Activated naive CD4-positive, alpha-beta T cell treated with anti-CD3 and anti-CD28 coated beads for 36 hours (primary cell): ENCODE measurements at places on chromosomes 4 and X.
A peak's percentile ranks its signal among the peaks of the same experiment; 100 is the strongest.

DNA sequence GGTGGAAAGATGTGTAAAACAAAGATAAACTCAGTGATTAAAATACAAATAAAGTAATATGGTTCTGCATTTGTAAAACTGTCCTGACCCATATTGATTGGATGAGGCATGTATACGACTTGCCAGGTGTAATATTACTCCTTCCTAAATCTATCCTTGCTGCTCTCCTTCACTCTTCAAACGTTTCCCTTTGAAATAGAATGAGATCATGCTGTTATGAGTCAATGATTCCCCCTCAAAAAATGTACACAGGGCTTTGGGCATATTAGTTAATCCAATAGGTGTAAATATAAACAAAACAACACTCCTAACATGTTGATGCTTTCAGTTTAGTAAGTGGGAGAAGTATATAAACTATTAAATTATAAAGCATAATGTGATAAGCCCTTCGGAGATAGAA is 117.4 kb upstream of the GPM6A start:
- no peak for DNase-seq

- no peak for DNase-seq
Measured at GRCh38 chrX:30943984-30944383, 54.9 kb upstream of the TAB3 start.

- no peak for DNase-seq
Measured at GRCh38 chrX:85024044-85024443, 20.4 kb downstream of the APOOL start.

DNA sequence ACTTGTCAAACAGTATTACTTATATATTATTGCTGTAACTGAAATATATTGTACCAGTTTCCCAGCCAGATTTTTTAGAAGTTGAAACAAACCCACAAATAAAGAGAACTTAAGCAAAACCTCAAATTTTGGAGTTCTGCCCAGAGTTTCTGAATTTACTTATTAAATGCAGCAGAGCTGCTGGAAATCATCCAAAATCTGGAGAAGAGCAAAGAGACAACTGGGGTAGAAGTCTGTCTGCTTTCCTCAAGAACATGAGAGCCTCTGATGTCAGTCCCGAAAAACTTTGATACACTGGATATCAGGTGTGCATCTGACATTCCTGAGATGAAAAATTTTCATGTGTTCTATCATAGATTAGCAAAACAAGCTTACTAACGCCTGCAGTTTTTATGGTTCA is 325.9 kb downstream of the NR3C2 start:
- no peak for DNase-seq

DNA sequence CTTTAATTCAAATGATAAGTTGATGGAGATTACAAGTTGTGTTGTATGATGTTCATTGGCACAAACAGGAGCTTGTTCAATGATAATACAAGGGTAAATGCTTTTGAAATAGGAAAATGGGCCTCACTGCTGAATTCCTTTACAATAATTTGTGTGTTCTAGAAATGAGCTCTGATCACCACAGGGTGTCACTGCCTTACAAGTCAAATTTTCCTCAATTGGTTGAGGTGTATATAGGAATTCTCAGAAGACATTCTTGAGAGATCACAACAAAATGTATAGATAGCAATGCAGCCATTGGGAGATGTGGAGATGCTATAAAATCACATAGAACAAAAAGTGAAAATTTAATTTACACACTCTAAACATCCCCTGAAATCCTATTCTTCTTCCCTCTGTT is 49.6 kb downstream of the KLF8 start:
- DNase-seq: peak; percentile 32
